ENCODE measurements at places on chromosomes 12 and 14.

DNA sequence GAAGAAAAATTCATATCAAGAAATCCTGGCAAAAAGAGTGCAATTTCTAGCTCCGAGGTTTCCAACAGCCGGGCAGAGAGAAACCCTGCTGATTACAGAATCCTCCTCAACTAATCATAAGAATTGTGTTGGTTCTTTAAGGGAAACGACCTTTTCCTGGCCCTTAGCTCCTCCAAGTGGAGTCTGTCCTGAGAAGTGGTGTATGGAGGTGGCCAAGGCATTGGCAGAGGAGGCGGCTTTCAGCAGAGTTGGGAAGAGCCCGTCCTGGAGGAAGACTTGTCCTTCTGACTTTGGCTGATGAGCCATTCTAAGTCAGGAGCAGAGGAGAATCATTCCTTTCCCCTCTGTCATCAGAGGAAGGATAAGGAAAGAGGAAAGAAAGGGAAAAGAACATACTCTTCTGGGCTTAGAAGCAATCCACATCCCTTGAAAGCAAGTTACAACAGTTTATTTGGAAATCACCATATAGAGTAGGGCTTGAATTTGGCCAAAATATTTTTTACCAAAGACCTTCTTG, 46.5 kb upstream of the PTCSC3 start:
- DNase-seq: no peak

DNA sequence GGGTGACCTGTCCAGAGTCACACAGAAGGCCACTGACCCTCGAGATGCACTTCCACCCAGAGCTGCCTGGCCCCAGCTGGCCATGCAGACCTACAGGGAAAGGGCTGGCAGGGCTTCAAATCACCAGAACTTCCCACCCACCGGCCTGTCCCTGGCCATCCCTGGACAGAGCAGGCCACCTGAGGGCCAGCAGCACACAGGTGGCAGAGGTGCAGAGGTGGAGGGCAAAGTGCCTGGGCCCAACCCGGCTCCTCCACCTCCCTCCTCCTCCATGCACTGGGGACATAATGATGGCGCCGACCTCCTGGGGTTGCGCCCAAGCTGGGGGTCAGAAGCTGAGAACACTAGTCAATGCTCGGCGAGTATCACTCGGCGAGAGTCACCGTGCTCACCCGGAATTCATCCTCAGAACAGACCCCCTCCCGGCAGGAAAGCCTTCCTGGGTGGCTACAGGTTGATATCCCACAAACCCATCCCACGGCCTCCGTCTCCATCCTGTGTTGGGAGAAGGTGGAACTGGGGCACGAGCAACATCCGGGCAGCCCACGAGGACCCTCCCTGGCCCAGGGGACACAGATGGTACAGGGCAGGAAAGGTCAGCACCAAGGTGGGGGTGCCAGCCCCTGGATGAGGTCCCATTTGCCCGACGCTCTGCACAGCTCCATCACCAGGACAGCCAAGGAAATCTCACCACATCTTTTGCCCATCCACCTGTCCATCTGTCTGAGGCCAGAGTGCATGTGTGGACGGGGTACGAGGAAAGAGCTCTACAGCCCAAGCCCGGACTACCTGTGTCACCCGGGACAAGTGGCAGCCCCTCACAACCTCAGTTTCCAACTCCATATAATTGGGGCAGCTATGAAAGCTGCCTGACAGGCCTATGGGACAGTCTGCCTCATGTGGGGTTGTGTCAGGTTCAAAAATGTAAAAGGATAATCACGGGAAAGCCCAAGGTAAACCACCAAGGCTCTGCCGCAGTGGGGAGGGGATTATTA, 10.8 kb downstream of the BEGAIN start:
- no peak for DNase-seq

- DNase-seq: no peak
These were observed 80.7 kb downstream of the KDM2B start for GRCh38 chr12:121499929-121500793.

DNA sequence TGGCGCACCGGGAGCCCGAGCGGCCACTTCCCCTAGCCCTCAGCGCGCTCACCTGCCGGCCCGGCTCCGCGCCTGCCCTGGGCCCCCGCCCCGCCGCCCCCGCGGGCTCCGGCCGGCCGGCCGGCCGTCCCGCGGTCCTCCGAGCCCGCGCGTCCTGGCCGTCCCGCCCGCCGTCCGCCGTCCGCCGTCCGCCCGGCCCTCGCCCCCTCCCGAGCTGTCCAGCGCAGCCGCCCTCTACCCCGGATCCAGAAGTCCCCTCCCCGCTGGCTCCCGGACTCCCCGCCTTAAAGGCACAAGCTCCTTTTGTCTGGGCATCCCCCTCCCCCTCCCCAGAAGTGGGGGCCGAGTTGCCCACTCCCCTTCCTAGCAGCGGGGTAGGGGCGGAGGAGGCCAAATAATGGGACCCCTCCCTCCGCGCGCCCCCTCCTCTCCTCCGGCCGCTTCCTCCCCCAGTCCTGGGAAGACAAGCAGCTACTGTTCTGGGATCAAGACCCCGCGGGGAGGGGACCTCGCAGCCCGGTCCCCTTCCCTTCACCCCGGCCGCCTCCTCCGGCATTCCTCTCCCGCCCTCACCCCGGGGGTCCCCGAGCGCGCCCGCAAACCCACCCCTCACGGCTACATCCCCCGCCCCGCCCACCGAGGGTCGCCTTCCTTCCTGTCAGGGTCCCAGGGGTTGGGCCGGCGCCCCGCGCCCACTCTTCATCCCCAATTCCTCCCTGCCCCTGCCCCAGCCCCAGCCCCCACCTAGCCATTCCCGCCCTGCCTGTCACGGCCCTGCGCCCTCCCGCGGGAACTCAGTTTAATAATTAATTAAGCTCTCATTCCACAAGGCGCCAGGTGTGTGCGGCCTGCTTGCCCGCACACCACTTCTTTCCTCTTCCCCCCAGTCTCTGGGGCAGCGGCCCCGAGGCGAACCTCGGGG, at the start of gene ADCY6:
Gene ADCY6, minus strand, starts transcription at position 236 of the 922 bp plus-strand sequence. CDS start 5,655 bp downstream, outside the sequence.
- DNase-seq: peak; percentile 28

GRCh38 chr12:65903691-65904383, 79.6 kb downstream of the HMGA2 start:
- no peak for DNase-seq

- no peak for DNase-seq
These were observed 48.5 kb downstream of the BAZ2A start for GRCh38 chr12:56581418-56582145.

DNA sequence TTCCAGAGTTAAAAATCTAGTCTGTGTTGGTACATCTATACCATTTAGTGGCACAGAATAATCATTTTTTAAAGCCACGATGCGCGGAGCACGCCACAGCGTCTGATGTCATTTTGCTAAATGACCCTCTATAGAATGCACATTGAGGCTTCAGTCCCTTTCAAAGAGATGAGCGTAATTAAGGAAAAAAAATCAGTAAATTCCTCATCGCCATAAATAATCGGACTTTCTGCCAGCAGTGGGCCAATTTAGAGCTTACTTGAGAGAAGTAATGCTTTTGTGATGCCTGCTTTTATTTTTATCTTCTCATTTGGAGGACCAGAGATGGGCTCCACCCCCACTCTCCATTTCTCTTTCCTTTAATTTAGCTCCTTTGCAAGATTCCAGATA, 4.0 kb downstream of the ASCL1 start:
- DNase-seq: no peak

- DNase-seq: no peak
These were observed 365.6 kb downstream of the BCL11B start for GRCh38 chr14:98906123-98906995.

DNA sequence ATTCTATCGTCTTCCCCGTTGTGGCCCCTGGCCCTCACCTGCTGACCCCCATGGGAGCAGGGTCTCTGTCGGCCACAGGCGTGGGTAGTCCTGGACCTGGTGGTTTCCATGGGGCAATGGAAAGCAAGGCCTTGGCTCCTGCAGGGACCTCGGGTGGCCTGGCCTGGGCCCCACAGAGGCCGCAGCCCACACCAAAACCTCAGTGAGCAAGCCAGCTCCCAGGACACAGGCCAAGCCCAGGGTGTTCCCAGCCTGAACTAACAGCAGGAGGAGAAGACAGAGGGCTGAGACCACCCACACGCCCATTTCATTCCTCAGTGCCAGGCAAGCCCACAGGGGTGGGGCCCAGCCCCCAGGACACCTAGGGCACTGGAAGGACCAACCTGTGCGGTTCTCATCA, 16.9 kb downstream of the ABCB9 start:
- DNase-seq: no peak

DNA sequence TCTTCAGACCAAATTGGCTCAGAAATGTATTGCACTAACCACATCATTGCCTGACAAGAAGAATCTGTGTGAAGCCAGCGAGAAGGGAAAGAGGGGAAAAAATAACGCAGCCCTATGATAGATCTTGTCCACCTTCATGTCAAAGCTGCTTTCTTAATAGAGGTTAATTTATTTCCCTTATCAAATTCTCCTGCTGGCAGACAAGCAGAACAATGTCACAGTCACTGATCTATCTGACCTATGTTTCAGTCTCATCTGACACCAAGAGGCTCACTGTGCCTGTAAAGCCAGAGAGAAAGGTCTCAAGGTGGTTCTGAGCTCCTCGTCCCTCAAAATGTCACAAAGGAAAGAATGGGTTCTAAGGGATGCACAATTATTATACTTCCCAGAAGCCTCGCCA, 190.2 kb upstream of the NOS1 start:
- no peak for DNase-seq

GRCh38 chr12:132771126-132771838, 9.7 kb upstream of the ANKLE2 start:
- no peak for DNase-seq

GRCh38 chr12:13200841-13201240, 4.3 kb downstream of the EMP1 start:
- DNase-seq: no peak

DNA sequence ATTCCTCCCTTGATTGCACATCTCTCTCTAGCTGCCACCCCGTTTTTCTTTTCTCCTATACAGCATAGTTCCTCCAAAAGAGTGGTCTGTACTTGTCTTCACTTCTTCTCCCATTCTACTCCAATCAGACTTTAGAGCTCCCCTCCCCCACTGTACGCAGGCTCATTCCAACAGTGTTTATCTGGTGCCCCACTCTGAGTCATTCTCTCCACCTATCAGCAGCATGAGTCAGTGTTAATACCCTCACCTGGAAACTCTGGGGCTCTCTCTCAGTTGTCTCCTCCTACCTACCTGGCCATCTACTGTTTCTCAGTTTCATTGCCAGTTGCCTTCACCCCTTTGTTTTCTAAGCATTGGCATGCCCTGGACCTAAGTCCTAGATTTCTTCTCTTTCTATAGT, 175.1 kb upstream of the ARHGAP5 start:
- no peak for DNase-seq

GRCh38 chr12:85527192-85527591, 247.2 kb downstream of the ALX1 start:
- DNase-seq: no peak

GRCh38 chr12:116262741-116263140, 14.8 kb downstream of the MED13L start:
- no peak for DNase-seq

GRCh38 chr14:100861188-100861936, 35.4 kb downstream of the MEG3 start:
- no peak for DNase-seq

GRCh38 chr12:49541911-49542505, 3.2 kb downstream of the KCNH3 start:
- DNase-seq: no peak

DNA sequence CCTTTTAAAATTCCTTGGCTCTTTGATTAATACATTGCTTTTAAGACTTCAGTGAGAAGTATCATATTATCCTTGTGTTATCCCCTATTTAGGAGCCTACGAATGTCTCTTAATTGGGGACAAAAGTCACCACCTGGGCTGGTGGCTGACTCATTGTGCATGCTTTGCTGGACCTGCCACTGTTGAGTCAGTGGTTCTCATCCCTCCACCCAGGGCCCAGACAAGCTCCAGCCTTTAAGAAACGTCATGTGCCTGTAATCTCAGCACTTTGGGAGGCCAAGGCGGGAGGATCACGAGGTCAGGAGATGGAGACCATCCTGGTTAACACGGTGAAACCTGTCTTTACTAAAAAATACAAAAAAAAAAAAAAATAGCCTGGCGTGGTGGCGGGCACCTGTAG, 57.9 kb downstream of the OTX2 start:
- no peak for DNase-seq

DNA sequence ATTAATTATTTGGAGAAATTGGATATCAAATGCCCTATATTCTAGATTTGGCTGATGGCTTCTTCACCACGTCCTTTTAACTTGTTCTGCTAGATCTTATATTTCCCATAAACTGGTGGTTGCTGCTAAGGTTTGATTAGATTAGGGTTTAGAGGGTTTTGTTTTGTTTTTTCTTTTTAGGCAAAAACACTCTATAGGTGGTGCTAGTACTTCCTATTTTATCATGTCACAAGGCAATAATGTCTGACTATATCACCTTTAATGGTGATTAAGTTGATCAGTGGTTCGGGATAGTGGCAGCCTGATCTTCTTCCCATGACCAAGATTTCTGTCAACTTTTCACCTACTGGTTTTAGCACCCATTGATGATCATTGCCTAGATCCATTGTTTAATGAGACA, 455.1 kb downstream of the RAD51B start:
- no peak for DNase-seq

All from amniotic stem cell (primary cell).